ENCODE measurements at places on chromosomes 5 and 9.

DNA sequence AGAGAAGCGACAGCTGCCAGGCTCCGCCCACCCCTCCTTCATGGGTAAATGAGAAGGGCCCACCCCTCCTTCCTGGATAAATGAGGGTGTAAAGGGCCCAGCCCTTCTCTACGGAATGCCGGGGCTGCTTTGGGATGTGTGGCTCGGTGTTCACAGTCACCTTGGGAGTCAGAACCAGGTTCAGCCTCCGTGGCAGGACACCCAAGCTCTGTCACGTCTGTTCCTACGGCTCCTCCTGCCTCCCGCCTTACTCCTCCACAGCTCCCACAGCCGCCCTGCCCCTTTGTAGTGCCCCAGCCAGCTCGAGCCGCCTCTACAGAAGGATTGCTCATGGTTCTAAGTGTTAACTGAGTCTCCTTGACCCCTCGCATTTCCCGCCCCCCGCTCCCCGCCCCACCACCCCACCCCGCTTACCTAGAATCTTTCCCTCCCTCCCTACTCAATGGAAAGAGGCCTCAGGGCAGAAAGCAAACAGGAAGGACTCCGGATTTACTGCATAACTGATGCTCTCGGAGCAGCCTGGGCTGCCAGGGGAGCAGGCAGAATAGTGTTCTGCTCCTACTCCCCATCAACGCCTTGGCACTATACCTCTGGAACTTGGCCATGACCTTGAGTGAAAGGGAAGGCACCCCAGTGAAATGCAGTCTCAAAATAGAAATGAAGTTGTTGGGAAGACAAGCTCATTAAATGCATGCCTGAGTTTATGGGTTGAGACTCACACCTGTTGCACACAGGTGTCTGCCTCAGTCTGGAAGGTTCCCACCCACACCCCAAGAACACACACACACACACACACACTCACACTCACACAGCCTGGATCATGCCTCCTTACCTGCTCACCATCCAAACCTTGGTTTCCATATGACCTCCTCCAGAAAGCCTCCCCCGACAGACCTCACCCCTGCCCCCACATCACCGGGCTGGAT is 59.6 kb downstream of the NEURL1B start:
- no peak for DNase-seq

DNA sequence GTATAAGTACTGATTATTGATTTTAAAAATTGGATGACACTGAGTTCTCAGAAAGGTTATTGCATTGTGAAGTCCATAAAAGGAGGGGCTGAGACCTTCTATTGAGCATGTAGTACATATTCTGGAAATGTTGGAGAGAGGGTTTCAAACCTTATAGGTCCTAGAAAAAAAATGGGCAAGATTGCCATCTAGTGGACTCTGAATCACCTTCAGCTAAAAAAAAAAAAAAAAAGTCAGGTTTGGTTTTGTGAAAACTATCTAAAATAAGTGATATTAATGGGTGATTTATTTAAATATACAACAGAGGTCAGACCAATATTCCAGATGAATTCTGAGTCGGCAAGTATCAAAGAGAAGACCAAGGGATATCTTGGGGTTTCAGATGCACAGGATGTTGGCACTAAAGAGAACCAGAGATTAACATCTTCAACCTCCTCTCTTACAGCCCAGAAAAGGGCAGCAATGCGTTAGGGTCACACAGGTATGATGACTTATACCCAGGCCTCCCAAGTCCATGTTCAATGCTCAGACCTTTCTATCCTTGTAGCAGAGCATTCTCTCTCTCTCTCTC is 109.8 kb upstream of the NMUR2 start:
- DNase-seq = no peak

DNA sequence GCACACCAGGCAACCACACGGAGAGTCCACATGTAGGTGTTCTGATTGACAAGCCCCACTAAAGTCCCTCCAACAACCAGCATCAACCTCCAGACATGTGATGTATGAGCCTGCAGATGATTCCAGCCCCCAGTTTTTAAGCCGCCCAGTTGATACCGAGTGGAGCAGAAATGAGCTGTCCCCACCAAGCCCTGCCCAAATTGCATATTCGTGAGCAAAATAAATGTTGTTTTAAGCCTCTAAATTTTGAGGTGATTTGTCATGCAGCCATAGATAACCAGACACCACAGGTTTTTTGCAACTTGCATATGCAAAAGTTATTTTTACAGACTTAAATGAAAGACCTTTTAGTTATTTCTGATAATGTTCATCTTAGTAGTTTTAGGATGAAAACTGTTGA is 187.7 kb downstream of the PIK3R1 start:
- no peak for DNase-seq

- no peak for DNase-seq
Observed at GRCh38 chr5:120538149-120538548, 74.0 kb downstream of the PRR16 start.

GRCh38 chr5:149409268-149409948 is 30.3 kb upstream of the IL17B start:
- DNase-seq = no peak

All from K562 (cell line).